ENCODE measurements at places on chromosomes 5 and 9.

- DNase-seq, result no peak
Measured at GRCh38 chr5:157248821-157249470, 17.0 kb upstream of the CYFIP2 start.

- no peak for DNase-seq
Measured at GRCh38 chr5:120388016-120388781, 75.9 kb upstream of the PRR16 start.

DNA sequence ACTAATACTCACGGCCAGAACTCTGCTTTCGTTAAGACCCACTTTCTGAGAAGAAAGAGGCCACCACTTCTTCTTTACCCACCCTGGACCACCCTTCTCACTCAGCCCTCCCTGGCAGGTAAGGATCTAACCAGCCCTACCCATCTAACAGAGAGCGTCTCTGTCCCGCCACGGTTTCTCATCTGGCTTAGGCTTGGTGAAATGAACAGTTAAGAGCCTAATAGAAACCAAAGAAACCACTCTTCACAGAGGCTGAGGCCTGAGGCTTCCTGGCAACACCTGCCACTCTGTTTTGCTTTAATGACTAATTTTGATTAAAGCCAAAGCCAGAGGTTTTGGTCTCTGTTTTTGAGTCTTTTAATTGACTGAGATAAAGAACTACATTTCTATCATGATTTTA, 354.1 kb upstream of the SLC30A5 start:
- no peak for DNase-seq

GRCh38 chr9:28014212-28014611, 440.9 kb upstream of the C9orf72 start:
- DNase-seq, result no peak

GRCh38 chr5:150121448-150122157, 34.0 kb downstream of the PDGFRB start:
- DNase-seq, result no peak

- DNase-seq, result no peak
Measured at GRCh38 chr5:176578391-176578808, 29.3 kb downstream of the CDHR2 start.

GRCh38 chr9:28951945-28952344, 1378.7 kb upstream of the C9orf72 start:
- no peak for DNase-seq

DNA sequence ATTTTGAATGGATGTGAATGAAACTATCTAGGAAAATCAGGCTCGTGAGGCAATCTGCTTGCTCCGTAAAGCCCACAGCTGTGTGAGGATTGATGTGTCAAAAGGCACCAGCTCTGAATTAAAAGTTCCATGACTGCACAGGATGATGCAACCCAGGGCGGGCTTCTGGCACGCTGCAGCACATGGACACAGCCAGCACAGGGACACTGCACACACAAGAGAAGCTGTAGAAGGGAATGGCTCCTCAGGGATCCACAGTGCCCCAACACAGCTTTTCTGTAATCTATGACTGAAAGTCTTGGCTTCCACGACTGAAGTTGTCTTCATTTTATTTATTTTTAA, 151.0 kb downstream of the GCNT1 start:
- no peak for DNase-seq

GRCh38 chr9:114611516-114612271, 603 bp downstream of the TMEM268 start:
- DNase-seq, result peak; percentile 37

DNA sequence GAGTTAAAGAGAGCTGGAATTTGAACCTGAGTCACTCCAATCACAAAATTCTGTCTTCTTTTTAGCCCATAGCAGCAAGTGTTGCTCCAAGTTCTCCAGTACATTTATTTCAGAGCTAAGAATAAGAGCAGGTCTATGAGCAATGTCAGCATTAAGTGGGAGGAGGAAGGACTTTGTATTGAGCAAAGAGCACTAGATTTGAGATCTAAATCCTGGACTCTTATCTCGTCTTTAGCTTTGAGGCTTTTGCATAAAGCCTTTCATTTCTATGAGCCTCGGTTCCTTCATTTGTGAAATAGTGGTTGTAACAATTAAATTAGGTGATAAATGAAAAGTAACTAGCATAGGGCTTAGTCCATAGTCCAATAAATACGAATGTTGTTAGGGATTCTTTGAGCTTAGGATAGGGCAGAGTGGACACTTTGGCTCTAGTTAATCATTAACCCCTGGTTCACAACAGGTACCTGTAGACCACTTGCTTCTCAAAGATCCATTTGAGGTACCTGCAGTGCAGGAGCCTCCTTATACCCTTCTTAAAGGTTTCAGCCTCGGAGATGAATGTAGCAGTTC, 464.1 kb upstream of the KLF4 start:
- DNase-seq, result no peak

GRCh38 chr9:78927099-78927940, 630.4 kb downstream of the PSAT1 start:
- DNase-seq, result no peak

DNA sequence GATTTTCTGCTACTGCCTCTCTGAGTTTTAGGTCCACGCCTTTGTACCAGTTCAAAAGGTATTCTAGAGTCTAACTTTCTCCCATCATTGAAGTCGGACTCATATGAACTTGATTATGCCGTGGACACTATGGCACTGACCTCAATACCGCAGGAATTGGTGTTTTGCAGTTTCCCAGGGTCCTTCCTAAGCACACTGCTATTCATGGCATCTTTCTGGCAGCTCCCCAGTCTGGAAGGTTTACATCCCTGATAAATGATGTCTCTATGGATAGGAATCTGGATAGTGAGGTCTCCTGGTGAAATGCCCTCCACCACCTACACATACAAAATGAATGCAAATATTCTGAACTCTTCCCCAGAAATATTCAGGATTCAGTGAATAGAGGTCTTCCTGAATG, 422.2 kb downstream of the CTNND2 start:
- DNase-seq, result no peak

DNA sequence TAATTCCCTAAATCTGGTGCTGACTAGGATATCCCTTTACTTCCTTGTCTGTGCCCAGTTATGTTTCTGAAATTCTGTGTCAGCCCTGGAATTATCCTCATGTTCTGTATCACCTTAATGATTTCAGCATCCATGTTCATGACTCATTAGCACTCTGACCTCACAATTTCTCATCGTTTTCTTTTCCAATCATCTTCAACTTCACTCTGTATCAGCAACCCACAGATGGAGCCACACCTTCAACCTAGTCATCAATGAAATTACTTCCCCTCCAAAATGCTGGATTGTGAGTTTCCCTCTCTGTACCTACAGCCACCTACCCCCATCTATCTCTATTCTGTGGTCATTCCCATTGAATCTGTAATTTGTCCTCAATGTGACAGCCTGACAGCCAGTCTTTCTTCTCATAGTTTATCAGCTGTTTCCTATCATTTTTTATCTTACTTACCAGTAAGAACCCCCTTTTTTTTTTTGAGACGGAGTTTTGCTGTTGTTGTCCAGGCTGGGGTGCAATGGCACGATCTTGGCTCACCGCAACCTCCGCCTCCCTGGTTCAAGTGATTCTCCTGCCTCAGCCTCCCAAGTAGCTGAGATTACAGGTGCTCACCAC, 3.1 kb upstream of the IL6ST start:
- DNase-seq, result no peak

GRCh38 chr5:107213025-107213424, 457.7 kb downstream of the EFNA5 start:
- no peak for DNase-seq

DNA sequence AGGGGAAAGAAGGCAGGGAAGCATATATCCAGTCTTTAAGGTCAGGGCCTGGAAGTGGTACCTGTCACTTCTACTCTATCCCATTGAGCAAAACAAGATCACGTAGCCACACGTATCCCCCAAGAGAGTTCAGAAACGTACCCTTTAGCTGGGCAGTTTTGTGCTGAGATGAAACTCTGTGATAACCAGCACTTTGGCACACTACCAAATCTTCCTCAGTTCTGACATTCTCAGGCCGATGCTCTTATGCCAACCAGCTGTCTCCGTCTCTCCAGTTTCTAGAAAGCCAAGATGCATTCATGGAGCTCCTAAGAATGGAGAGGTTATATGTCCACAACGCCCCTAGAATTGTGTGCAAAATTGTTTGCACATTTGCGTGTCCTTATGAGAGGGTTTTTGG, 176.6 kb upstream of the MSX2 start:
- DNase-seq, result no peak

DNA sequence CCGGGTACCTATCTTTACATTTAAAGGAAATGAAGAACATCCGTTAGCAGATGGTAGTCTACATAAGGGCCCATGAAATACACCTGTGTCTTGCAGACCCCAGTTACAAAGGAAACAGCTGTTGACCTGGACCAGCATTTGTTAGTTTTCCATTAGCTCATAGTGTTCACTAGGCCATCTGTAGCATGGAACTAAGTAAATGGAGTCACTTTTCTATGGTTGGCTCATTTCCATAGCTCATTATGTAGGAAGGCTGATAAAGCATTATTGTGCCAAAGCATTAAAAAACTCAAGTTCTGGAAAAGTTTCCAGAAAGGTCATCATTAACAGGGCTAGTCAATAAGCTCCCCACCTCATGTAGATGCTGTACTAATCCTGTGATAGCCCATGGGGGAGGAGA, 62.1 kb downstream of the PCSK1 start:
- no peak for DNase-seq

- no peak for DNase-seq
Measured at GRCh38 chr5:146337264-146337904, 1.3 kb upstream of the POU4F3 start.

DNA sequence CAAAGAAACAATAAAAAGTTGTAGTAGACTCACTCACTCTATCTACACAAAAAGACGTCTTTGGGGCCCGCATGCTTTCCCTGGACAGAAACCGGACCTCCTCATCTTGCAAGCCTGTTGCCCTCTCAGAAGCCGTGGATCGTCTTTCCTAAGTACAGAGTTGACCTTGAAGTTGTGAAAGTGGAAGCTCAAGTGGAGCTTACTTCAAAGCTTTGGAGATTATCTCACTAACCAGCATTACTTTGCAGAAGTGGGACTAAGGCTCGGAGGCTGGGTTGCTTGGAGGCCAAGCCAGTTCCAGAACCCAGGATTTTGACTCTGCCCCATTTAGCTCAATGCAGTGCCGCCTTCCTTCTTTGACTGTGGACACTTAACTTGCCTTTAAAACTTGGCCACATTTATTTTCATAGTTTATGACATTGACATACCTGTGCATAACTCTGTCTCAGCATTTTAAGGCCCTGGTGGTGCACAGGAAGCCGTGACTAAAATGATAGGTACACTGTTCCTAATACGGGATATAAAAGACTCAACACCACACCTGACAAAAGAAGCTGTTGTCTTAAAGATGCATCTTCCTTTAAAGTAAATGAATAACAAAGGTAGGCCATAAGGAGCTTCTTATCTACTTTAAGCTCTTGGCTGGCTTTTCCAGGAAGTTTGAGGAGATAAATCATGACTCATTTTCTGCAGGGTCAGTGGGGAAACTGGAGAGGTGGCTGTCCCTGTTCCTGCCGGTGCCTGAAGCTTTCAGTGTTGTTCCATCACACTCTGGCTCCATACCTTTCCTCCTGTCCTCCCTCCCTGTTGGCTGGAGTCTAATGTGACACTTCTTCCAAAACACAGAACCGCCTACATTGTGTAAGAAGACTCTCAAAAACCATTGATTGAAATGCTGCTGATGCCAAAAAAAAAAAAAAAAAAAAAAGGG, 10.7 kb downstream of the SLC25A25 start:
- DNase-seq, result no peak

DNA sequence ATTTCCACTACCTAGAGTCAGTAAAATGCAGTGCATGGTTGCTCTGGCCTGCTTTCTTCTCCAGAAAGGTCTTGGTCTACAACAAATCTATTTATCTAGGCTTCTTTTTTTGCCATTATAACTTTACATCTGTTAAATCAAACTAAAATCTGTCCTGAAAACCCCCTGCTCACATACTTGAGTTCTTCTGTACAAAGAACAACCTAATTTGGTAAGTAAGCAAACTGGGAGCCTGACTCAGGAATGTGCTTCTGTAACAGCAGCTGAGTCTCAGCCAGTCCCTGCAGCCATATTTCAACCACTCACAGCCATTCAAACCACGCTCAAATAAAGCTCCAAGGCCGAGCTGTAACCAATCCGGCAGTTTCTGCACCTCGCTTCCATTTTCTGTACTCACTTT, 95.8 kb downstream of the PLPP1 start:
- DNase-seq, result no peak

DNA sequence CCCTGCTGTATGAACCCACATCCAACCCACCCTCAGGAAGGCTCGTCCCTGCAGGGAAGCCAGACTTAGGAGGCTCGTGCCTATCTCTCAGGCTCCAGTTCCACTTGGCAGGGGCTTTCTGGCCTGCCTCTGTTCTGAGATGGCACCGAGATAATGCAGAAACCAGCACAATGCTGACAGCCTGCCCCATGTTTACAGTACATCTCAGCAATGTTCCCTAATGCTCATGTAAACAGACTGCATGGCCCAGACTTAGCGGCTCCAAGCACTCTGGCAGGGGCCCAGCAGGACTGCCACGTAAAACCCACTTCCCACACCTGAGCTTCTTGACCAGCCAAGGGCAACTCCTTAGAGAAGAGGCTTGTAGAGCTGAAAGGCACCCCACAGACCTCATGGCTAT, 499.5 kb upstream of the BRINP1 start:
- no peak for DNase-seq

DNA sequence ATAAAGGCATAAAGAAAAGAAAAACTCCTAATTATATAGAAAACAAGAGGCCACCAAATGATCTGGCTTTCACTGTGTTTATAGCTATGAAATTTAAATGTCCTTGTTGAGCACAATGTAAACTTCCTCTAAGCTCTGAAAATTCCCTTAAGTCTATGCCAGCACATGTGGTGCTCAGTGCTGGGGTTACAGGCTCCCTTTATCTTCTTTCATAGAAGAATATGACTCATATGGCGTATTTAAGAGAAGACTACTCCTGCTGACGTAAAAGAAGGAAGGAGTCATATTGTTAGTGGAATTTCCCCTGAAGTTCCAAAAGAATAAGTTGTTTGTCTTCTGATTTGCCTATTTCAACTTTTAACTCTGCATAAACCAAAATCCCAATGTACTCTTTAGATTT, 30.4 kb downstream of the RNF145 start:
- DNase-seq, result no peak

DNA sequence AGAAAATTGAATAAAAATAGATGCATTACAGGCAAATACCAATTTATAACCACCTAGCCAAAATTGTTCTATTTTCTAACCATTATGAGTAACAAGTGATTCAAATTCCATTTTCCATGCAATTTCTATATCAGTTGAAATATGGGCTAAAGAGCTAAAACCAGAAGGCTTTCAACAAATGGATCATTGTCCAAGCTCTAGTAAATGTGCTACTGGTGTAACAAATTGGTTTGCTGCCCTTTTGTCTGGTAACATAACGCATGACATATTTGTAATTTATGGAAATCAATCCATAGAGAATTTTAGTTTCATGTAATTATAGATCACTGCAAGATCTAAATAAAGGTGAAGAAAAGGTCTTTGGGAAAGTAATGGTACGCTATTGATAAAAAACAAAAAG, 708.0 kb upstream of the GRAMD2B start:
- DNase-seq, result no peak

GRCh38 chr5:96408841-96409538, 24.1 kb downstream of the PCSK1 start:
- DNase-seq, result no peak

GRCh38 chr5:37831821-37832534, 7.9 kb downstream of the GDNF start:
- DNase-seq, result no peak
